Activated CD4-positive, alpha-beta memory T cell treated with anti-CD3 and anti-CD28 coated beads for 36 hours (primary cell): ENCODE measurements at places on chromosomes 7 and 10. TPM values are rescaled to one million over a fixed set of nuclear protein-coding genes. Genes with fewer than 3 reads are reported as not detected.

GRCh38 chr7:6271060-6271658, 1.3 kb downstream of the CYTH3 start:
- H3K4me1 ChIP-seq: peaks cover 15% of the 10 kb centered on the region

- H3K36me3 ChIP-seq: no peaks in the 10 kb centered on the region
- H3K4me1 ChIP-seq: no peaks in the 10 kb centered on the region
- no peak overlapping the region for H3K4me3 ChIP-seq
These were observed 50.4 kb downstream of the TFEC start for GRCh38 chr7:115980159-115980558.

DNA sequence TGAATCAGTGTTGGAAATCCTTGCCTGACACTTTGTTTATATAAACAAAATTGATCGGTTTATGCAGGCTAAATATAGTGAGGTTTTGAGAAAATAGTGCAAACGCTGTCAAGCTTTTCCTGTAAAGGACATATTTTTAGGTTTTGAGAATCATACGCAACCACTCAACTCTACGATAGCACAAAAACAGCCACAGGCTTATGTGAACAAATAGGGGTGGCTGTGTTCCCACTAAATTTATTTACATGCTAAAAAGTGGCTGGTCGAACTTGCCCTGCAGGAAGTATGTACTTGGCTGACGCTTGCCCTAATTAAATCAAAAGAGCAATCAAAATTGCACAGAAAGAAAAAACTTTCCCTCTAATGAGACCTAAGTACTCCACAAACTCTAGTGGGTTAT, 234.7 kb upstream of the CACNA2D1 start:
- no peaks in the 10 kb centered on the region for H3K27me3 ChIP-seq
- H3K27ac ChIP-seq: peak overlapping the region; percentile 60
- no peak overlapping the region for H3K4me3 ChIP-seq
- H3K36me3 ChIP-seq: no peaks in the 10 kb centered on the region
- peaks cover 5% of the 10 kb centered on the region for H3K4me1 ChIP-seq
- DNase-seq: no peak

DNA sequence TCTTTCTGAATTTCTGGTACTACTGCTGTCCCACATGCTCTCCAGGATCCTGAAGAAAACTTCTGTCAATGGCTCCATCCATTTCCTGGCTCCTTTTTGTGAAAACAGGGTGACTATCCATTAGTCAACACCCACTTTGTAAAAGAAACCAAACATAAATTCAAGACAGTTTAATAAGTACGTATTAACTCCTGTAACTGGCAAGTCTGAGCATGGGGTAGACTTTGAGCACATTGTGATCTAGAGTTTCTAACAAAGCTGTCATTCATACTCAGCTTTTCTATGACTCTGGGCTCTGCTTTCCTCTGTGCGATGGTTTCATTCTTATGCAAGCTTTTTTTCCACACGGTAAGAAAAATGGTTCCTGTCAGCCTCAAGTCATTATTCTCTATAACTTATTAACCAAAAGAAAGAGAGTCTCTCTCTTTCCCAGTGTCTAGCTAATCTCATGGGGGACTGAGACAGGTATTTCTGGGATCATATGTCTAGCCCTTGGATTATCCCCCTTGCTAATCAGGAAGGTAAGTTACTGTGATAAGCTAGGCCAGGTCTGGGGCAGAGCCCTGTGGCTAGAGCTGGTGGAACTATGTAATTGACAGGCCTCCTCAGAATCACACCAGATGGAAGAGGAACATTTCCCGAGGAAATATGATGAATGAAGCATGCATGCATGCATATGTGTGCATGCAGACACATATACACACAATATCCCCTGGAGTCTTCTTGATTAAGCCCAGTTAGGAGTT, 98.5 kb downstream of the GNAI1 start:
- no peaks in the 10 kb centered on the region for H3K4me1 ChIP-seq
- H3K4me3 ChIP-seq: no peak overlapping the region
- H3K27ac ChIP-seq: no peak overlapping the region
- no peaks in the 10 kb centered on the region for H3K36me3 ChIP-seq

DNA sequence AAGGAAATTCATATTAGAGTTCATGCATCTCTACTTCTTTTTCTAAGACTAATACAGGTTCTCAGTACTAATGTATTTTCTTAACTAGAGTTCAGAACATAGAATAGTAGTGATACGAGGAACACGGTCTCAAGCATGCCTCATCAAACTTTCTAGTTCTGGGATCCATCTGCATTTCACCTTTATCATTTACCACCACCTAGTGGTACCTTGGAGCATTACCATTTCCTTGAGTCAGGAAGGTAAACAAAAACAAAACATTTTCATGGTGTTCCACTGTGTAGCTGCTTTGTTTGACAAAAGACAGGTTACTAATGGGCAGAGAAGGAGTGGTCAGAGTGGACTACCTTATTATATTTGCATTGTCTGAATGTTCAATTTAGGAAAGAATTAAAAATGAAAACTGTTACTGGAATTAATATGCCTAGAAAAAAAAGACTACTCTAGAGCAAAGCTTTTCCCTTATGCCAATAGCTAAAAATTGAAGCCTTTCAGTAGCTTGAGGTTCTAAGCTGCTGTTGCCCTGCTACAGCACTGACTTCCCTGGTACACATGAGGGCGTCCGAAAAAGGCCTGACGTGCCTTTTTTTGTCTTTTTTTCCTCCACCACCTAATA, 44.5 kb downstream of the STARD3NL start:
- peaks cover 36% of the 10 kb centered on the region for H3K36me3 ChIP-seq
- H3K4me3 ChIP-seq: no peak overlapping the region
- no peaks in the 10 kb centered on the region for H3K27me3 ChIP-seq

DNA sequence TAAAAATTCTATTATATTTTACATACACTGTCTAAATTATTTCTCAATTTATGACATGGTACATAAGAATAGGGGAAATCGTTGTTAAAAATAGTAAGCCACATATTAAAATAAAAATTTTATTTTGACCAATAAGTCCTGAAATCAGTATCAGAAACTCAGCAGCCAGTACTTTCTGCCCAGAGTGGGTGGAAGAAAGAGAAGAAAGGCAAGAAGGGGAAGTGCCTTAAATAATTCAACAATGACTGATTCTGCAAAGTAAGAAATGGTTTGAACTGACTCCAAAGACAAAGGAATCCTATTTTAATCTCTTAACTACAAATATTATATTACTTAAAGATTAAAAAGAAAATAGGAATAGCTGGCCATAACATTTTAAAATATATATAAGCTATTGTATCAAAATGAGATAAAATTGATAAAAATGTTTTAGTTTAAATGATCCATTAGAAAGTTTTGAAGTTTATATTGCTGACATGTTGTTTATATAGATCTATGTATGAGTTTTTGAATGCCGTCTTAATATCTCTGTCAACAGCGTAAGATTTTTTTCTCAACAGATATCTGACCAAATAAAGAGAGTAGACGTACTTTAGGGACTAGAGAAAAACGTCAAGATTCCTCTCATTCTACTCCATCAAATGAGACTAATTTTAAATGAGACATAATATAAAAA, 30.2 kb upstream of the NRCAM start:
- no peaks in the 10 kb centered on the region for H3K4me1 ChIP-seq
- no peaks in the 10 kb centered on the region for H3K27me3 ChIP-seq
- H3K4me3 ChIP-seq: no peak overlapping the region

DNA sequence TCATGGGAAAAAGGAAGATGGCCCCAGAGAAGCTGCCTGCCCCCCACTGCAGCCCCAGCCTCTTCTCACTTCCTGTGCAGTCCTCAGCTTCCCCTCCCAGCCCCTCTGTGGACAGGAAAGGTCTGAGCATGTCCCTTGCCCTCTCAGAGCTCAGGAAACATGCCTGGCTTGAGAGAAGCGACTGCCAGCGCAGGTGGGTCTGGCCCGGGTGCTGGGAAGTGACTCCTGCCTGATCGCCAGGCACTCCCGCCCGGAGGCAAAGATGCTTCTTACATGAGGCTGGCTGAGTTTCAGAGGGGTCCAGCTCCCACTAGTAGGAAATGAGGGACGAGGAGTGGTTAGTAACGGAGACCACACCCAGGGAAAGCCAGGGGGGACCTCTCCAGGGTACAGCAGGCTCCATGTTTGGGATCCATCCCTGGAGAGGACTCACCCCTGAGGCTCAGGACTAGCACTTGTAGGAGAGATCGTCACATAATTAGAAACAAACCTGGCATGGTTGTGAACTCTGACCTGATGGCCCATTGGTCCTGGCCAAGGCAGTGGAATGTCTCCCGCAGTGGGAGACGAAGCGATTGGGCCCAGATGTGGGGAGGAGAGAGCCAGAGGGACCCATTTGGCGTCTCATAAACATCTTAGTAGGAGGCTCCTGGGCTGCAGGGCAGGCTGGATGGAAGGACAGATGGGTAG, 12.3 kb downstream of the ELN start:
- no peaks in the 10 kb centered on the region for H3K36me3 ChIP-seq
- H3K4me3 ChIP-seq: no peak overlapping the region
- H3K4me1 ChIP-seq: no peaks in the 10 kb centered on the region
- no peak overlapping the region for H3K27ac ChIP-seq

GRCh38 chr7:31819031-31819430, 132.0 kb downstream of the PPP1R17 start:
- no peaks in the 10 kb centered on the region for H3K4me1 ChIP-seq
- H3K4me3 ChIP-seq: no peak overlapping the region
- no peak for DNase-seq

Gene DNA2
- 42.0 TPM for total RNA-seq

Gene TFEC
- not detected for total RNA-seq

Gene CCM2
- 85.2 TPM for total RNA-seq

Gene SMO
- total RNA-seq: 0.12 TPM
